ENCODE measurements at places on chromosomes 2 and 18.

DNA sequence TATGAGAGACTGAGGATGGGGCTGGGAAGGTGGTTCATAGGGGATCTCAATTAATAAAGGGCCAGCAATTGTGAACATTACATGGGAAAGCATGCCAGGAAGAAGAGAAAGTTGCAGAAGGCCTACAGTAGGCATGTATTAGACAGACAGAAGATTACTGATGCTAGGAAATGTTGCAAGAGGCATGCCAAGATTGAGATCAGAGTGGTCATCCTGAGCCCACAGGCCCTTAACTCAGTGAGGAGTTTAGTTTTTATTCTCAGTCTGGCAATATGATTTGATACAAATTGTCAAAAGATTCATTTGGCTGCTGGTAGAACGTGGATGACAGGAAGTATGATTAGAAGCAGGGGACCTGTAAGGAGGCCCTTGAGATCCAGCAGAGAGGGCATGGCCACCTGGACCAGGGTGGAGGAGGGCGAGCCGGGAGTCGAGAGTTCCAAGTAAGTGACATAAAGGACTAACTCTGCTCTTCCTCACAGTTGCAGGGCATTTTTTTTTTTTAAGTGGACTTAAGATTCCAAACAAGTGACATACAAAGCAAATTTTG, 54.9 kb downstream of the EPHA4 start:
- no peak for DNase-seq

GRCh38 chr18:1998121-1998520, 573.2 kb downstream of the METTL4 start:
- no peak for DNase-seq

DNA sequence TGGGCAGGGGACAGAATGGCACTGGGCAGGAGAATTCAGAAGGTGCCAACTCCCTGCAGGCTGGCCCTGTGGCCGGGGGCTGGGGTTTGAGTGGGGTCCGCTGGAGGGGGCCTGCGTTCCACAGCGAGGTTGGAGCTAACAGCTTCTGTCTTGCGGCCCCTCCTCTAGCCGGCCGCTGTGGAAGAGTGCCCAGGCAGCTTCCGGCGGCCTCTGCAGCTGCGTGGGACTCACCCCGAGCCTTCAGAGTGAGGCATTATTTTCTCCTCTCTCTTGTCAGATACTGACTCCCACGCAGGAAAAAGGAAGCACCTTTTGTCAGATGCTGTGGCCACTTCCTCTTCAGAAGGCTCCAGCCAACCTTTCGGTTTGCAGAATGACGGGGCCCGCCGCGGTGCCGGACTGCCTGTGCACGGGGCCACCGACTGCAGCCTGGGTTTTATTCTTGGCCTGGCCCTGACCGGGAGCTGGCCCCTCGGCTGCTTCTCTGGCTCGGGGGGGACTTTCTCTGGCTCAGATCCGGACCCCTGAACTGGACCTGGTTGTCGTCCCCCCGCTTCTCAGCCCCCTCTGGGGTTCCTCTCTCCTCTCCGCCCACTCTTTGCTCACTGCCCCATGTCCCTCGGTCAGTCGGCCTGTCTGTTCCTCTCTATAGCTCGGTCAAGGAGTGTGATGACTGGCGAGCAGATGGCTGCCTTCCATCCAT, 40.1 kb downstream of the ARHGAP25 start:
- DNase-seq: no peak

GRCh38 chr18:26322890-26323653, 96.8 kb downstream of the TAF4B start:
- DNase-seq: peak; percentile 51

Data from fibroblast of skin of left quadriceps (primary cell).